ENCODE measurements at places on chromosomes 6 and 20.

DNA sequence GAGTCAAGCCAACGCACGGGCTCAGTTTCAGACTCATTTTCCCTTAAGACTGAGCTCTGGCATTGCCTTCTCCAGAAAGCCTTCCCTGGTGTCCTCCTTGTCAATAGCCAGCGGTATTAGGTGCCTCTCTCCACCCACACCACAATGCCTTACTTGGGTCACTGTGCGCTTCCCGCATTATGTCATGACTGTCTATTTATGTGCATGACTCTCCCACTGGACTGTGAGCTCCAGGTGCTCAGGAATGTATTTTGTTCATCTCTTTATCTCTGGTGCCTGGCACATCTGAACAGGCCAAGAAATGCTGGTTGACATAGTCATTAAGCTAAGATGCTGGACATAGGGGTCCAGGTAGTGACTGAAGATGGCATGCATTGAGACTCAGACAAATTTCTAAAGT is 42.7 kb downstream of the DAAM2 start:
- ATAC-seq, result no peak

DNA sequence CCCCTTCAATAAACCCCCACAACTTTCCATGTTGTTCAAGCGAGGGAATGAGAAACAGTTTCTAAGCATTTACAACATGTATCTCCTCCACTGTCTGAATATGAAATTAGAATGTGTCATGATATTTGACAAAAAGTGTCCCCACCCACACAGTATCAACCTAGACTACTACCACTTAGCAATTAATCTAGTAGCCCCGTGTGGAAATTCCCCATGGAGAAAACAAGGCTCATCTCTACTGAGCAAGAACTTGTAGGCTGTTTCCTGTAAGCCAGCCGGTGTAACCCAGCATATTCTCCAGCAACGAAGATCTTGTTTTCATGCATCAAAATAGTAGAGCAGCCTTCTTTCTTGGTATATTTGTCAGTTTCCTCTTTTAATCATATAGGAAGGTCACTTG is 115.0 kb downstream of the IRF4 start:
- no peak for ATAC-seq

DNA sequence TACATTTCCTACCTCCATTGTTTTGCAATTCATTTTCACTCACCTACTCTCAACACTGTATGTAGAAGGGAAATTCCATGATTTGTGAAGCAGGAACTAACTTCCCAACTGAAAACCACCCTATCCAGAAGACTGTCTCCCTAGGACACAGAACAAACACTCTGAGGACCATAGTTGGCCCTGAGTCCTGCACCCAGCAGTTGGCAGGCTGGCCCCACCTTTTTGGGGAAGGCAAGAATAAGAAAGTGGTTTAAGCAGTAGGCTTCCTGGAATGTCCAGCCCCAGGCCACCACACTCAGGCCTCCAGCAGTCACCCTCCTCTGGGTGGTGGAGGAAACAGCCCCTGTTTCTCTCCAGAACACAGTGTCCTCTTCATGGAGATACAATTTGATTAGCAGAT is 258.8 kb downstream of the ARHGAP18 start:
- ATAC-seq, result no peak

GRCh38 chr6:70409216-70409615 is 4.1 kb upstream of the FAM135A start:
- no peak for ATAC-seq

DNA sequence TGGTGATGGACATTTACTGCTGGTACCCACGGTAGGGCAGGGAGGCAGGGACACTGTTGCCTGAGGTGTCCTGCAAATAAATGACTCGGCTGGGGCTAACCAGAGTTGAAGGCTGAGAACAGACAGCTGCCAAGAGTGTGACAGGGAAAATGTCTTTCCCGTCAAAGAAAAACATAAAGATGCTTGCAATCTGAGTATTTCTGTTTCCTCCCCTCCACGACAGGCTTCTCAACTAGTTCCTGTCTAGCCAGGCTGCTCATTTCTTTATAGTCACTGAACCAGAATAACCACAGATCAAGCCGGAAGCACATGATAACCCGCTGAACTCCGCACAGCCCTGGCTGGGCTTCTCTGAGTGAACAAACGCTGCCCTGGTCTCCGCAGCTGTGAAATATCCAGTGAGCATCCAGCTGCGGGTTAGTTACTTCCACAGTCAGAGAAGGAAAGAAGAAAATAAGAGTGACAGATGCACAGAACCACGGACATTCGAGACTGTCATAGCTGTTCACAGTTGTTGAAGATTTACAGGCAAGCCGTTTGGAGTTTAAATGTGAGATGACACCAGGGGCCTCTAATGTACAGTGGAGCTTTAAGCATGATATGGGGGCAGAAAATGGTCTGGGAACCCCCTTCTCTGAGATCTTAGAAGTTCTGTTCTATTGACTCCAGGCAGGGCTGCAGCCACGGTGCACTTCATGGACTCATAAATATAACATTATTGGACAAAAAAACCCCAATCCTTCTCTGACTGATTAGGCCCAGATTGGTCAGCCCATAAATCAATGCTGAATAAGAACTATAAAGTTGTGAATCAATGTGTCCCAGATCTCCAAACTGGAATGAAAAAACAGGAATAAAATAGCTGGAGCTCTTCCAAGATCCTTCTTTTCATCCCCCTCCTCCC is 299.9 kb upstream of the SUPT3H start:
- ATAC-seq, result peak; percentile 63

DNA sequence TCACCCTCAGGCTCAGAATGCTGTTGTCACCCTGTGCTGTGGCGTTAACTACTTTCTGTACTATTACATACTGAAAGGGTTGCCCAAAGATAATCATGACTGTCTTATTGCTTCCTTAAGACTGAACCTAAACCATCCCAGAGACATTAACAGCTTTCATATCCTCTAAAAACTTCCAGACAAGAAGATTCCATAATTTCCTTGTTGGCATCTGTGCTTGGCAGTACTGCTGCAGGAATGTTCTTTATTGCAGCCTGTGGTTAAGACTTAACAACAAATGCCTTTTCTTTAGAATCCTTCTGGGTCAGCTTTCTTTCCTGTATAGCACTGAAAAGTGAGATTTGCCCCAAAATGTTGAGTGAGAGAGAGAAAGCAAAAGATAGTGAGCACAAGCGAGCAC is 109.7 kb downstream of the GJA10 start:
- no peak for ATAC-seq

- ATAC-seq, result peak; percentile 55
Observed at GRCh38 chr6:107488875-107489635, 862 bp upstream of the SOBP start.

GRCh38 chr6:151808371-151809241 is 1.1 kb downstream of the ESR1 start:
- peak; percentile 50 for ATAC-seq

DNA sequence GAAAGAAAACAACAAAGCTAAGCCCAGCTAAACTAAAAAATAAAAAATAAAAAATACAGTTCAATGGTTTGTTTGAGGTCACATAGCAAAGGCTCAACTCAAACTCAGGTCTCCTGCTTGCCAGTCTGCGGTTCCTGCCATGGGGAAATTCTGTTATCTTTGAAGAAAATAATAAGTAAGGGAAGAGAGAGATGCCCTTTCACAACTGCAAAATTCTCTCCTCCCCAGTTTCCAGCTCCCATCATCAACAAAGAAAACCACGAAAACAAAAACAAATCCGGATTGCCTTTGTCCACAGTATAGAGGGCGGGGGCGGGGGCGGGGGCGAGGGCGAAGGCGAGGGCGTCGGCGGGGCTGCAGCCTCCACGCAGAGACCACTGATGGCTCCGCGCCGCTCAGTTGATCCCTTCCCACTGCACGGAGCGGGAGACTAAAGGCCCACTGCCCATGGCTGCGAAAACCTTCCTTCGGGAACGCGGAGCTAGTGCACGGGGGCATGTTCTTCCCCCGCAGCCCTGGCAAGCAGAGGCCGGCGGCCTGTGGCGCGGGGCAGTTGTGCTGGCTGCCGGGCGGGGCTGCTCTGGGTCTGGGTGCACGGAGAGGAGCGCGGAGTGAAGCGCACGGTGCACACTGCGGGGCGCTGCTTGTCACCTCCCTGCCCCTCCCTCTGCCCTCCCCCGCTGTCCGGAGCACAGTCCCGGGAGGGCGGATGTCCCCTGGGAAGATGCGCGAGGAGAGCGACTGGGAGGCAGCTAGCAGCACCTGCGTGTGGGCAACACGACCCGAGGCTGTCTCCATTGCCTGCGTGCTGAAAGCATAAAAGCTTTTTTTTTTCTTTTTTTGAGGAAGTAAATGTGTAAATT is 54.1 kb upstream of the TPD52L1 start:
- ATAC-seq, result peak; percentile 98

- ATAC-seq, result no peak
Observed at GRCh38 chr20:35899064-35899463, 55.2 kb downstream of the SCAND1 start.

GRCh38 chr6:155985660-155986138 is 530.1 kb upstream of the NOX3 start:
- peak; percentile 76 for ATAC-seq

DNA sequence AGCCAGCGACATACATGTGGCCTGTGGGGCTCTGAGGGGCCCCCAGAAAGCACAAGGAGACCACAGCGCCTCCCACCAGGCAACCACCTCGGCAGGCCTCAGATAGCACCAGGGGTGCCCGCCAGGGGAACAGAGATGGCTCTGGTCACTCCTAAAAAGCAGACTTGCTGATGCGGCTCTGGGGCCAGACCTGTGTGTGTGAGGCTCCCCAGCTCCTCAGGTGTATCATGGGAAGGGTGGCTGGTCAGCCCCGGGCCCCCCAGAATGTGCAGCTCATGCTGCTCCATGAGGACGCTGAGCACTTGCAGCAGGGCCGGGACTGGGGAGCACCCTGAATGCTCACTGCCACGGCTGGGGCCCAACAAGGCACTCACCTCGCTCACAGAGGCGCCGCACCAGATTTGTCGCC is 60.2 kb downstream of the PYGB start:
- ATAC-seq, result no peak

DNA sequence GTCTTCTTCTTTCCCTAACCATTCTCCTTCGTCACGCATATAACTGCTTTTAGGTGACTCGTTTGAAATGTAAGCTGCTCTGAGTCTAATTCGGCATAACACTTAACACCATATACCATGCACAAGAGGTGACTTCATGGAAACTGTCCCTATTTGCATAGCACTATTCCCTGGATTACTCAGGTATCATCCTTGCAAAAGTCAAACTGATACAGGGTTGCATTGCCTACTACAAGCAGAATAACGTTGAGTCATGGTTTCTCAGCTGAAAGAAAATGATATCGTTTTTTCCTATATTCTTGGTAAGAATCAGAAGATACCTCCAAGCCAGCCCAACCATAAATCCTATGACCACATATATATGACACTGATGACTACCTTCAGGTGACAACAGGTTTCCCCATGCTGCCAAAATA is 227.5 kb downstream of the ATXN1 start:
- ATAC-seq, result no peak

GRCh38 chr20:35489717-35490116 is 34.3 kb downstream of the CEP250 start:
- ATAC-seq, result no peak

Measured in motor neuron (in vitro differentiated cells).